GM10248 (cell line): ENCODE measurements at places on chromosomes 13 and 19.

DNA sequence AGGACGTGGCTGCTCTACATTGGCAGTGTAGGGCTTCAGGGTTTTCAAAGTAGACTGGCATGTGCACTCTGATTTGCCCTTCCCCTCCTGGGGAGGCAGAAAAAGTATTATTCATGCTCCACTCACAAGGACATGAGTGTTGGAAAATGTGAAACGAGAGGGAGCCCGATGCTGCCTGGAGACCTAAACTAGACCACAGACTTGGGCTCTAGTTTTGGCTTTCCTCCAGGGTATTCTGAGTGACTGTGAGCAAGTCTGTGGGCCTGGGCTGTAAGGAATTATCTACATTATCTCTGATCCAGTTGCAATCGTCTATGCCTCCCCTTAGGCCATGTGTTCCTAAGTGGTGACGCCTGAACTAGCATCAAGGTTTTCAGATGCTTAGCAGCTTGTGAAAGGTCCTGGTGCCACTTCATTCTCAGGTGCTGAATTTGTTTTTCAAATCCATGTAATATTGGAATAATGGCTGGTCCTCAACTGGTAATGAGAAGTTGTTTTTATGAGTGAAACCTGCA is 55.0 kb downstream of the MRPL57 start:
- no peak for DNase-seq

DNA sequence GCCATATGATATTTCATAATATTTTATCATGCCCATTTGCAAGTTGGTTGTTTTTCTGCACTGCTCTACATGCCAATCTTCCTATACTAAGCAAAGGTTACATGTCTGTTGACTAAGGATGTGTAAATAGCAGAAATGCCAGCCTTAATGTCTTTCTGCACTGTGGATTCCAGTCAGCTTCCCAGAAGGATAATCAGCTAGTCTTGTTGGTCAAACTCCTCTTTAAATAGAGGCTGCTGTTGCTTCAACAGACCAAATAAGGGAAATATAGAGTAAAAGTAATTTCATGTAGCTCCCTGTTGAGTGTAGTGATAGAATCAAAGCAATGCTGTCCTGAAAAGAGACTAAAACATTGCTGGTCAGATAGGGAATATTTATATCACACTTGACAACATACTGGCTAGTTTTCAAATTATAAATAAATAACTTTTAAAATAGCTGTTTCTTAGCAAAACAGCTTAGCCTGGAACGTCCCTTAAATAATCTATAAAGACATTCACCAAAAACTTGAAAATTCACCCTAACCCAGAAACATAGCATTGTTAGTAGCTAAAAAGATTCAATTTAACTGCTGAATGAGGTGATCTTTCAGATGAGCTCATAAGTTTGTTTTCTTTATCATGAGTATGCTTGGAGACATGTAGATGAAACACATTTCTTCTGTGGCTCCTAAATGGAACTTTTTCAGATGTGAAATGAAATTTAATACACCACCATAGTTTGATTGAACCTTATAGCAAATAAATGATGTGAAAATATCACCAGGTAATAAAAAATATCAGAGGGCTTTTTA is 56.6 kb downstream of the FRY start:
- DNase-seq = no peak

DNA sequence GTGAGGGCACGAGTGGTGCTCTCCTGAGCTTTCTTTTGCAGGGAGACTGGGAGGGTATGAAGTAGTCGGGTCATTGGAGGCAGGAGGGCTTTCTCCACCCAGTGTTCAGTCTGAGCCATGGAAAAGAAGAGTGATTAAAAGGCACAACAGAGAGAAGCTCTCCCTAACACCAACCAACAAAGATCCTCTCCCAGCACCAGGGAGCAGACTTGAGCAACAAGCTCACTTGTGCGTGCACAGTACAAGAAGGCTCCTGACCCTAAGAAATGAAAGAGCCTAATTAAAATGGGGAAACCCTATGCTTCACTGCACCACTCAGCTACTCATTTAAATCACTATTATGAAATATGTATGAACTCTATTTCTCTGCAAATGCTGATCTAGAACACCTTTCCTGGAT is 276.3 kb upstream of the SOX21 start:
- DNase-seq = no peak

DNA sequence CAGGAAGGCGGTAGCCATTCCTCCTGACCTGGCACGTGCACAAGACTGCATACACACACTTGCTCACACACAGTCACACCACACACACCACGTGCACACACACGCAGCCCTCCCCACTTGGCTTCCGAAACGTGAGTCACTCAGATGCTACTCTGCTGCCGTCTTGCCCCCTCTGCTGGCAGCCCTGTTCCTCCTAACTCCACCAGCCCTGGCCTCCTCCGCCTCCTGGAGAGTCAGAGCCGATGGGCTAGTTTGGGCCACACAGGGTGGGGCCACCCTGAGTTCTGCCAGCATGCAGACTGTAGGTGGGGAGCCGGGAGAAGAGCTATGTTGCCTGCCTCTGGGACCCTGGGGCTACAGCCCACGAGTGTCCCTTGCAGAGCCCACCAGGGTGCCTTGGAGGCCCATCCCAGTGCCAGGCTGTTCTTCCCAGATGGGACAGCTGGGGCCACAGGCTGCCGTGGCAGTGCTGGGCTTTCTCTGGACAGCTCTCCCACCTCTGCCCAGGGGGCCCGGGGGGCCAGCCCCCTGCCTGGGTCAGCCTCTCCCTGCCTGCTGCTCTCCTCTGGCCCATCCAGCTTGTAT is 12.1 kb downstream of the PIN1 start:
- DNase-seq = no peak

DNA sequence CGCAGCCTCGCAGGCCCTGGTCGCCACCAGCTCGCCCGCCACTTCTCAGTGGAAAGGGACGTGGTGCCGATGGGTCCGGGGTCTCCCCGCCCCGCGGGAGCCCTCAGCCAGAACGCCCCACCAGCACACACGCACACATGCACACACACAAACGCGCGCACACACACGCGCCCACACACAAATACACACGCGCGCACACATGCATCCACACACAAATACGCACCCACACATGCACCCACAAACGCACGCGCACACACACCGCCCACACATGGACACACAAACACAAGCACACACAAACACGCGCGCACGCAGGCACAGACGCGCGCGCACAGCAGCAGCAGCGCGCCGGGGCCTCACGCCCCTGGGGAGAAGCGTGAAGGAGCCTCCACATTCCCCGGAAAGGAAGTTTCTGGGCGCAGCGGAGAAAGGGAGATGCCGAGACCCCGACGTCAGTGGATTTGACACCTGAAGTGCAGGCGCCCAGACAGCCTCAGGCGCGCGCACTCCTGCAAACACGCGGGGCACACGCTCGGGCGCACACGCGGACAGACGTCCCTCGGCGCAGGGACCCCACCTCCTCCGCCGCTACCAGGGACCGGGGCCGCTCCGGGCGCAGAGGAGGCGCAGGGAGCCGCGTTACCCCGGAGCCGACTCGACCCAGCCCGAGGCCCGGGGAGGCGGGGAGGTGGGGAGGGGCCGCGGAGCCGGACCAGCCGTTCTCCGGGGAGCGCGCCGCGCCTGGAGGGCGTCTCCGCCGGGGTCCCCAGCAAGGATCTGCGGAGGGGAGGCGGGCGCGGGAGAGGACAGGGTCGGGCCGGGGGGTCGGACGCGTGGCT is 622 bp downstream of the RASA3 start:
- no peak for DNase-seq

- DNase-seq = no peak
These were observed 21.0 kb upstream of the TSHZ3 start for GRCh38 chr19:31370216-31370615.

DNA sequence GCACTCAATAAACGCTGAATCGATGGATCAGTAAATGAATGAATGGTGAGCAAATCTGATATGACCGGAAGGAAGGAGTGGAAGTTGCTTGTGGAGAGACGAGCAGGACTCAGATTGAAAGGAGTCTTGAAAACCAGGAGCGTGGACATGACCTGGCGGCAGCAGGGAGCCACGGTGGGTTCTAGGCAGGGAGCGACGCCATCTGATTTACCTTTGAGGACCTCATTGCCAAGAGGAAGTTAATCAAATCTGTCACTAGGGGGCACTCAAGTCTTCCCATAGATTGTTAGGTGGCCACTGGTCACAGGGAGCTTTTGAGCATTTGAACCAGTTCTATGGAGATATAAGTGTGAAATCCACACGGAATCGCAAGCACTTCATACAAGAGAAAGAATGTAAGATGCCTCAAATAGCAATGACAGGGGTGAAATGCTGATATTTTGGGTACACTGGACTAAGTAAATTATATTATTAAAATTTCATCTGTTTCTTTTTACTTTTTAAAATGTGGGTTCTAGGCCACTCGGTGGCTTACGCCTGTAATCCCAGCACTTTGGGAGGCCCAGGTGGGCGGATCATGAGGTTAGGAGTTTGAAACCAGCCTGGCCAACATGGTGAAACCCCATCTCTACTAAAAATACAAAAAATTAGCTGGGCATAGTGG is 9.2 kb upstream of the FBN3 start:
- peak; percentile 82 for DNase-seq

- no peak for DNase-seq
These were observed 6.4 kb downstream of the EPN1 start for GRCh38 chr19:55681131-55682092.

DNA sequence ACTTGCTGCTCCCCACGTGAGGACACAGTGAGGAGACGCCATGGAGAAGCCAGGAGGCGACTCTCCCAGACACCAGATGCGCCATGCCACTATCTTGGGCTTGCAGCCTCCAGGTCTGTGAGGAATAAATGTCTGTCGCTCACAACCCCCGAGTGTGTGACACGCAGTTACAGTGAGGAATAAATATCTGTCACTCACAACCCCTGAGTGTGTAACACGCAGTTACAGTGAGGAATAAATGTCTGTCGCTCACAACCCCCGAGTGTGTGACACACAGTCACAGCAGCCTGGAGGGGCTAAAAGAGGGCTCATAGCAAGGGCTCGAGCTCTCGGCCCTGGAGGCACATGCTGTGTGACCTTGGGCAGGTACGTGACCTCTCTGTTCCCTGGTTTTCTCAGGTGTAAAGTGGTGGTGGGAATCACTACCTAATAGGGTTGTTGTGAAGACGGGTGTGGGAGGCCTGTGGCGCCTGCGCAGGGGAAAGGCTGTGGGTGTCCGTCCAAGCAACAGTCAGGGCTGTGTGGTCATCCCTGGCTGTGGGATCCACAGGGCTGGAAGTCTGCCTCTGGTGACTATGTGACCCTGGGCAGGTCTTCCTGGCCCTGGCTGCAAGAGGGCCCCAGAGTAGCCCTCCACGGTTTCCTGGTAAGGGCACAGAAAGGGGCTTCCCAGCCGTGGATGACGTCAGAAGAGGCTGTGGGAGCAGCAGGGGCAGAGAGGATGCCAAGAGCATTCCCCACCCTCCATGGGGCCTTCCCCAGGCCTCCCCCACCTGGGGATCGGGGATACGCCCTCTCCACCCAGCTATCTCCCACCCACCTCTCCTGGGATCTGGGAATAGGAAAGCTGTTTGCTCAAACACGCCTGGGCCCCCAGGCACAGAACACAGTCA is 77.7 kb downstream of the C1QTNF9 start:
- peak; percentile 6 for DNase-seq

DNA sequence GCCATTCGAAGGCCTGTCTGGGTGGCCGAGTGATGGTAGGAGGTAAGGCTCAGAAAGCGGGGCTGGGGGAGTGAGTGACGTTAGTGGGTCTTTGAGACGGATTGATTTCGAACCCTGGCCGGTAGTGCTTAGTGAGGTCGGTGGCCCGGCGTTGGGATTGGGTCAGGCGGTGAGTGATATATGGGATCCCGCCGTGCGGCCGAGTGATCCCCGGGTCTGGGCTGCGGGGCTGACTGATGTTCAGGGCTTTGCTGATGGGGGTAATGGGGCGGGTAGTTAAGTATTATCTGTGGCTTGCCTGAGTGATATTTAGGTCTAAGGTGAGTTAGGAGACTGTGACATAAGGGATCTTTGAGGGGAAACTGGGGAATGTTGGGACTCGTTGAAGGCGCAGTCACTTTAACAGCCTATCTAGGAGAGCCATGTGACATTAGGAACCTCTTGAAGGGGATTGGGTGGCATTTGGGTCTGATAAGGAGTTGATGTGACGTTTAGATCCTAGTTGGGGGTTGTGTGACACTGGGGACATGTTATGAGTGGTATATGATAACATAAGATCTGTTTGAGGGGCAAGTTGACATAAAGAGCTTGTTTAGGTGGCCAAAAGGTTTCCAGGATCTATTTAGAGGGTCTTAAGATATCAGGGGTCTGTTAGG is 543 bp downstream of the PSMC4 start:
- DNase-seq = no peak

DNA sequence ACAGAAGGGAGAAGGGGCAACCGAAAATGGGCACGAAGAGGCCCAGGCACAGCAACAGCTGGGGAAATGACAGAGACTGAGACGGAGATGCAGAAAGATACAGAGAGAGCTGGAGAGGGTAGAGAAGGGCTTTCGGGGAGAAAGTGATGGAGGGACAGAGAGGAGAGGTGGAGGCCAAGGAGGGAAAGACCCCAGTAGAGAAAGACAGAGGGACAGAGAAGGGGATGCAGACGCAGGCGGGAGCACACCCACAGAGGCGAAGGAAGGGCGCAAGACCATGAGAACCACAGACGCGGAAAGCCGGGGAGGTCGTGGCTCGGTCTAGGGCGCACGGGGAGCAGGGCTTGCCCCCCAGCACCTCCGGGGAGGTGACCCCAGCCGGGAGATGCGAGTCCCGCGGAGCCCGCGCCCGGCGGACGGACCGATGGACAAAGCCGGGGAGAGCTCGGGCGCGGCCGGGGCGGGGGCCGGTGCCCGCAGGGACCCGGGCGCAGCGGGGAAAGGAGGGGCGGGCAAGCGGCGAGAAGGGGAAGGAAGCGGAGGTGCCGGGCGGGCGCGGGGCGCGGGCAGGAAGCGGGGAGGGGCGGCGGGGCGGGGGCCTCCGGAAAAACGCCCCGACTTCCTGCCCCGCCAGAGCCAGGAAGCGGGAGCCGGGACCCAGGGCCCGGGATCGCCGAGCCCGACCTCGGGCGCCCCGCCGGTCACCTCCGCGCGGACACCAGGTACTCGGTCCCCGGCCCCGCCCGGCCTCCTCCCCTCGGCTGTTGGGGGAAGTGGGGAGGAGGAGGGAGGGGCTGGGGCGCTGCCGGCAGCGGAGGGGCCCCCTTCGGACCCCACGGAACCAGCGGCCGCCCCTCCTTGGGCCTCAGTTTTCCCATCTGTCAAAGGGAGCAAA is at the start of gene ARHGEF1:
Gene ARHGEF1 (plus strand): TSS at position 617 of the 895 bp plus-strand sequence. CDS start 4,899 bp downstream, outside the sequence.
- DNase-seq = peak; percentile 61

DNA sequence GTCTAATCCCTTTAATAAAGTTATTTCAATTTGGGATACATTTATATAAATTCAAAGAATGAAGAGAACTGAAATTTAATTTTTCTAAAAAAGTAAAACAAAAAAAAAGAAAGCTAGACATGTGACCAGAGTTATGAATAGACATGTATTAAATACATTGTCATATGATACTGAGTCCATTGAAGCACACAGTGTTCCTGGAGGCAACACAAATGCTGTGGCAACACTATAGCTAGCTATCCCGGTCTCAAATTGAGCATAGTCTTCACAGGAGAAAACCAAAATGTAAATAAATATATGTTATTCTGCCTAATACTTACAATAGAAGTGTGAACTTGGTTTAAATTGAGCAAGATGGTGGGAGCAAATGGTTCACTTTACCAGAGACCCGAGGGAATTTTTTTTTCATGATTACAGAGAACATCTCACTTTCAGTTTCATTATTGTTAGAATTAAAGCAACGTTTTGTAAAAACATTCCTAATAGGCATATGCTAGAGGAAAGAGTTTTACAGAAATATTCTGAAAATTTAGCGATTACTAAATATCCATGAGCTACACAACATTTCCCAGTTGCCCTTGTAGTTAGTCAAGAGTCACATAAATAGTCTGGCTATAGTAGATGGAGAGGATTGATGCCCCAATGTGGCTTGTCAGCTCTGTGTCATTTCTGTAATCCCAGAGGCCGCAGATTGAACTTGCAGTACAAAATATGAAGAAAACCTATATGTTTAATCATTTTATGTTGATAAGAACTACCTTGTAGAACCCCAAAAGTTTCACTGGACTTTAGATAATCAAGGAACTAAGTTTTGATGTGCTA is 775.7 kb upstream of the SPRY2 start:
- DNase-seq = no peak
